Stimulated activated CD4-positive, alpha-beta T cell treated with anti-CD3 and anti-CD28 coated beads, Interleukin-1b, Interleukin-23, amount 100 ng/mL, for 1 hour (primary cell): ENCODE measurements at places on chromosomes 4 and X.
A peak's percentile ranks its signal among the peaks of the same experiment; 100 is the strongest.

DNA sequence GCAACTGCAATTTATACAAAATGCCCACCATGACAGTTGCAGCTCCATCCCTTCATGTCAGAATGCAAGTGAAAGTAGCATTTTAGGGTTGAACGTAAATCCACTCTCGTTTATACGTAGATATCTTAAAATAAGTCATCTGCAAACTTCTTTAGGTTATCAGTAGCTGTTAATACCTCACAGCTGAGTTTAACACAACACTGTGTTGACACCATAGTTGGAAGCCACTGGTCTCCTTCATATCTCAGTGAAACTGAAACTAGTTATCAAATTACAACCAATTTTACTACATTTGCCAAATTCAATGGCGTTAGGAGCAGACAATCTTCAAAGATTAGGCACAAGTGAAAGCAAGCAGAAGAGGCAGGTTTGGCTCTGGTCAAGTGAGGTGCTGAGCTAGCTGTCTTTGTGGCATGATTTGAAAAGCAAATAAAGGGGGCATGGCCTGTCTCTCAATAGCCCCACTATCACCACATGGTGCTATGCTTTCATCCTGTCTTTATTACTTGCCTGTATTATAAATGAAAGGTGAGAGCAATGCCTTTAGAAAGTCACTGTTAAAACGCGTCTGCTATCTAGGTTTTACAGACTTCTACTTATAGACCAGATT is 12.3 kb downstream of the PPP3CA start:
- no peak for DNase-seq

DNA sequence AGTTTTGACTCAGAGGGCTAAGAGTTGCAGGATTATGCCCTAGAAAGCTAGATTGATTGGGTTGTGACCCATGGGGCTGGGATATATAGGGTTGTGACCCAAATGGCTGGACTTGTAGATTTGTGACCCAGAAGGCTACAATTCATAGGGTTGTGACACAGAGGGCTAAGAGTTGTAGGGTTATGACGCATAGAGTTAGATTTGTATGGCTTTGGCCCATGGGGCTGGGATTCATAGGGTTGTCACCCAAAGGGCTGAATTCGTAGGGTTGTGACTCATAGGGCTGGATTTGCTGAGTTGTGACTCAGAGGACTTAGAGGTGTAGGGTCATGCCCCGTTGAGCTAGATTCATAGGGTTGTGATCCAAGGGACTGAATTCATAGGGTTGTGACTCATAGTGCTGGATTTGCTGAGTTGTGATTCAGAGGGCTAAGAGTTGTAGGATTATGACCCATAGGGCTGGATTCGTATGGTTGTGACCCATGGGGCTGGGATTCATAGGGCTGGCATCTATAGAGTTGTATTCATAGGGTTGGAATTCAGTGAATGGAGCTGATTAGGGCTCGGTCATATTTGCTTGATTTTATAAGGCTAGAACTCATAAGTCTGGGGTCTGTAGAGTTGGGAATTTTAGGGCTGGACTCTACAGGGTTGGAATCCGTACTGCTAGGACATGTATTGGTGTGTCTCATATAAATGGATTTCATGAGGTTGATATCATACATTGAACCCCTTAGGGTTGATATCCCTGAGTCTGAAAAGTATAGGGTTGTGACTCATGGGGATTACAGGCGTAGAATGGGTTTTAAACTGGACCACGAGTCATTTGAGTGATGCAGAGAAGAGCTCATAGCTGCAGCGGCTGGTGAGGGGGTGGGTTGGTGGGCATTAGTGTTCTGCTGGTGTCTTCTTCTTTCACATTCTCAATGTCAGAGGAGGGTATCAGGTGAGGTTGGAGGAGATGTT is 125.7 kb downstream of the CRLF2 start:
- DNase-seq, result no peak

DNA sequence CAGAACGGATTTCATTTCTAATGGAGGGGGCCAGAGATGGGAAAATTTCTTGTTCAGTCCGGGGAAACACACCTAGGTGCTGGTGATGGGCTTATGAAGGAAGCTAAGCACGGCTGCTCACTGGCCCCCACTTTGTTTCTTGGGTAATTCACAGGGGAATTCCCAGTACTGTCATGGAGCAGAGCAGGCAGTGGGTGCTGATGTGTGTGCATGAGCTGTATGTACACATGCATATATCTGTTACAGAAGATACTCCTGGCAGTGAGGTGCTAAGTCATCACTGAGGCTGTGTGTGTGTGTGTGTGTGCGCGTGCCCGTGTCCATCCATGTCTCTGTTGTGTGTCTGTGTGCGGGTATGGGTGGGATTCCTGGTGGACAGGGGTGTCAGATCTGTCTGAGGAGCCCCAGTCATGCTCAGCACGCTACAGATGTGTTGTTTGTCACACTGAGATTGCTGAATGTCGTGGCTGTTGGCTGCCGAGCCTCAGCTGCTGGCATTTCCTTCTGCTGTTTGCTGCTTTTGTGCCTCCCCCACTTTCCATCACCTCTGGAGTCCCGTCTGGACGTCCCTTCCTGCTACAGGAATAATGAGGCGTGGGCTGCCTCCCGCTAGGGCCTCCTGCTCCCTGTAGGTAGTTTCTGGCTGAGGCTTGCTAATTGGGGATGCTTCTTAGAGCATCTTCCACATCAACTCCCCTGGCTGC is 53.3 kb downstream of the JADE1 start:
- DNase-seq, result peak; percentile 21

GRCh38 chr4:144787365-144788258 is 141.7 kb downstream of the HHIP start:
- DNase-seq, result no peak

DNA sequence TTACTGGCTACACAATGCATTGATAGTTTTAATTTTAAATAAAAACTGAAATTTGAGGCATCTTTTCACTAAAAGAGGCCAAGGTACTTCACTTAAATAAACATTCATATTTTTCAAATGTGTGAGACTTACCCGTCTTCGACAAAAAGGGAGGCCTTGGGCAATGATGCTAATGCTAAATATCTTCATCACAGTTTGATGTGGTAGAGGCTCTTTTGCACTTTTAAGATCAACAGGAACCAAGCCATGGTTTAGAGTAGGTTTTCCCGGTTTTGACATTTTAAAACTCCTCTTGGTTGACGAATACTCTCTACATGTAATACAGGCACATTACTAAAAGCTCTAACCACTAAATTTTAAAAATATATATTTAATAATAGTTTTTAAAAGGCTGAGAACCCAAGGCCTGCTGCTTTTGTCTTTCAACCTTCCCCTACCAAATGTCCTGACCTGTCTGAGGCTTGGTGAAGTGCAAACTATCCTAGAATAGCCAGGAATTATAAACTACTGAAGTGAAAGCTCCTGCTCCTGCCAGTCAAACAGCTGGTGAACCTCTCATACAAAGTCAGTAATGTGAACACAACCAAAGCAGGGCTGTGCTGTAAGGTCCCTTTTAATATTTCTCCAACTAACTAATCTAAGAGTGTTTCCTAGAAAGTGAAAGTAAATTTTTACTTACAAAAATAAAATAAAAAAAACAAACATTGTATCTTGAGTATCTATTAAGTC is 153.7 kb downstream of the FBXW7 start:
- DNase-seq, result no peak

GRCh38 chr4:139663561-139664138 is 2.0 kb upstream of the MGST2 start:
- no peak for DNase-seq

GRCh38 chr4:184763150-184763780 is 29.4 kb upstream of the CENPU start:
- DNase-seq, result no peak

GRCh38 chr4:52822583-52822971 is 39.5 kb upstream of the RASL11B start:
- no peak for DNase-seq

- DNase-seq, result no peak
Observed at GRCh38 chrX:107721318-107721717, 54.3 kb downstream of the TSC22D3 start.

DNA sequence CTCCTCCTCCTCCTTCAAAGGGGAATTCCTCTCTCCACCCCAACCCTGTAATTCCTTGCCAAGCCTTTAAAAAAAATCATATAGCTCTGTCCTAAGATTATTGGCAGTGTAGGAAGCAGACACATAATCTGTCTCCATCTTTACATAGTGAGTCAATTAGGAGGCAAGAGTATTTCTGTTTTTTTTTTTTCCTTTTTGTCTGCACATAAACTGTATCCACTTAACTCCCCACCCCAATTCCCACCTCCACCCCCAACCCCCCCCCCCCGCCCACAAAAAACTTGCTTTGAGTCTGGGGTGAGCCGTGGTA is 182.5 kb downstream of the RASL11B start:
- DNase-seq, result no peak
